Motor neuron (in vitro differentiated cells): ENCODE measurements at places on chromosomes 3 and 15.

GRCh38 chr3:155428563-155428962 lies 135.1 kb upstream of the STRIT1 start:
- no peak for ATAC-seq

GRCh38 chr3:143343031-143343430 lies 223.5 kb downstream of the CHST2 start:
- ATAC-seq = no peak

DNA sequence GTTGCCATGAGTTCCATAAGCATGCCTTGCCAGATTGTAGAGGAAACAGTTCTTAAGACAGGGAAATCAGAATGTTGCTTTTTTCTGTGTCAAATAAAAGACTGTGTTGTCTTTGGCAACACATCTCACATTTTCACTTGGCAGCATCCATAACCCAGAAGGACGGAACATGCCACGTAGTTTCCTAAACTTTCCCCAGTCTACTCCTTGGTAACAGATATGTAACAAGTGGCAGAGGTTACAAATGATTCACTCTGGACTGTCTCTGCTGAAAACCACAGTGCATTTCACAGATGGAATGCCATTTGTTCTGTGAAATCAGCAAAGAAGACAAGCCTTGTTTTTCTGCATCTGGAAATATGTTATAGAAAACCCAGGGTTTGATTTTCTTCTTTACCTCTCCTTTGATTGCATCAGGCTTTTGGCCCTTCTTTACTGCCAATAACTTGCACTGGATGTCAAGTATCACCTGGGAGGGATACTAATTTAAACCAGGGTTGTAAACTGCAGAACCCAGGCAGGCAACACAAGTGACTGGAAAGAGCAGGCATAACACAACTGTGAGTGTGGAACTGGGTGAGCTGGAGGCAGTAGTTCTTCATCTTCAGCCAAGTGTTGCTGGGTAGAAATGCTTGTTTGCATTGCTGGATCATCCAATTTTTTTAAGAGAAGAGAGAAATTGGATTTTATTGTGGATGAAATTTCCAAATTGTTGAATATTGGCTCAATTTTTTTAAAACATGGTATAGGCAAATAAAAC lies 124.4 kb upstream of the FOXB1 start:
- no peak for ATAC-seq

DNA sequence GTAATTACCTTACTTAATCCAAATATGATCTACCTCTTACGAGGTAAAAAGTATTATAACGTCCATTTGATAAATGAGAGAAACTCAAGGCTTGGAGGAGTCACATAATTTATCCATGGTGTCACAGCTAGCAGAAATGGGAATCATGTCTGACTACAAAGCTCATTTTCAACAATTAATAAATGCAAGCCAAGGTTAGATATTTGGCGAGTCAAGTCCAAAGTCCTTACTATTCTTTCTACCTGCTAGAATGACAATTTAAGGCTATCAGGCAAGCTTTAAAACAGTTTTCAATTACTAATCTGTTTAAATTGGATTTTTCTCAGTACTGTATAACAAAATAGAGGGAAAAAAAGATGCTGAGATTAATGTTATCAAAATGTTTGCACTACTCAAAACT lies 68.6 kb downstream of the DLG1 start:
- ATAC-seq = no peak
